ENCODE measurements at places on chromosomes 7 and 10.

DNA sequence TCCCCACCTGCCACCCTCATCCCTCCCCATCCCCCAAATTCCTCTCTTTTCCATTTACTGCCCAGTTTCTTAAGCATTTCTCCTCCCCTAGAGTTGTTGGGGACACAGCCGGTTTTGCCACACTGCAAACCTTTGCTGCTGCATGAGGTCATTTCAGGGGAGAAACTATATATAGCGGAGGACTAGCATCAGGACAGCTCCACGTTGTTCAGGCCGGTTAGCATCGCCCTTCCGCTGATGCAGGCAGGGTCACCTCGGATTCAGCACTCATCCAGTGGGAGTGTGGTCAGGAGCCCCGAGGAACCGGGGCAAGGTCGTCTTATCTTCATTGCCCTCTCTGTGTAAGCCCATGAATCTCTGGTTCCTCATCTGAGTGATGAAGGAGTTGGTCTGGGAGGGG is 15.6 kb downstream of the UBTD1 start:
- DNase-seq, result no peak

DNA sequence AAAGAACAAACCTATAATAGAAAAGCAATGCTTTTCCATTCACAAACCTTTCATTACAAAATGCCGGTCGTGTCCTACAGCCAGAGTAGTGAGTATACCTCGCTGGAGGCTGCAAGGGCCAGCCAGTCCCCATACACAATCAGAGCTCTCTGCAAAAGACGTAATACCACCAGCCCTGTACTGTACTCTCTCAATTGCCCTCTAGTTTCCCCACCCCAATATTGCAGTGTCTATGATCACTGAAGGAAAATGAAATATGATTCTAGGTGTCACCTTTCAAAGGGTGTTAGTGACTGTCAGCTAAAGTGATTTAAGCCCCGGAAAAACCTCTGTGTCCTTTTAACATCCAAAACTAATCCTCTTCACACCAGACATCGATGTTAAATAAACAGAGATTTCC is 24.8 kb downstream of the PLXNA4 start:
- DNase-seq, result no peak

- DNase-seq, result no peak
These were observed 133.3 kb upstream of the KIF5B start for GRCh38 chr10:32189400-32190084.

DNA sequence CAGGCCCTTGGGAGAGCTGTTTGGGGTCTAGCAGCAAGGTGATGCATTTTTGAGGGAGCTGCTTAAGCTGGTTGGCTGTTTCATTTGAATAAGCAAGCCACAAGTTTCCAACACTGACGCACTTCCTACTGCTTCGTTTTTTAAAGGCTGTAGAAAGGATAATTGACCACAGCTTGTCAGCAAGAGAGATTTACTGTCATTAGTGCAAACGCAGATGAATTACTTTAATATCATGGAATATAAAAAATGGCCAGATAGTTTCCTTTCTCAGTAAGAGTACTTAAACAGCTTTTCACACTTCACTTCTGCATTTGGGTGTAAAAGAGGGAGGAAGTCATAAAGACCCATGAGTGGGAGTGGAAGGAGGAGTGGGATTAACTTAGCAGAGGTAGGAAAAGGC is 61.5 kb downstream of the FZD1 start:
- no peak for DNase-seq

Measured in lower lobe of right lung (tissue), 2 donors.